ENCODE measurements at places on chromosomes 4 and X.

- DNase-seq, result no peak
Measured at GRCh38 chr4:130056286-130056685, 960.3 kb downstream of the C4orf33 start.

DNA sequence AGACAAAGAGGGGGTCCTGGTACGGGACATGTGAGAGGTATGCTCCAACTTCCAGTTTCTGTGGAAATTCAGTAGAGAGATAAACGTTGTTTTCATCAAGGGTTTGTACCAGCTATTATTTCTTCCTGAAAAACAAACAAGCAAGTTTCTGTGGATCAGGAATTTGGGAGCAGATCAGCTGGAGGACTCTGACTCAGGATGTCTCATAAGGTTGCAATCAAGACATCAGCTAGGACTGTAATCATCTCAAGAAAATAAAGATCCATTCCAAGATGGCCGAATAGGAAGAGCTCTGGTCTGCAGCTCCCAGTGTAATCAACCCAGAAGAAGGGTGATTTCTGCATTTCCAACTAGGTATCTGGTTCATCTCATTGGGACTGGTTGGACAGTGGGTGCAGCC lies 23.5 kb upstream of the NFKB1 start:
- no peak for DNase-seq

GRCh38 chr4:83961575-83961974 lies 425.7 kb downstream of the GPAT3 start:
- no peak for DNase-seq

DNA sequence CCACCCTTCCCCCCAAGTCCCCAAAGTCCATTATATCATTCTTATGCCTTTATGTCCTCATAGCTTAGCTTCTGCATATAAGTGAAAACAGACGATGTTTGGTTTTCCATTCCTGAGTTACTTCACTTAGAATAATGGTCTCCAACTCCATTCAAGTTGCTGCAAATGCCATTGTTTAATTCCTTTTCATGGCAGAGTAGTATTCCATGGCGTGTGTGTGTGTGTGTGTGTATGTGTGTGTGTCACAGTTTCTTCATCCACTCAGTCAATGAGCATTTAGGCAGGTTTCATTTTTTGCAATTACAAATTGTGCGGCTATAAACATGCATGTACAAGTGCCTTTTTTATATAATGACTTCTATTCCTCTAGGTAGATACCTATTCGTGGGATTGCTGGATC lies 107.5 kb upstream of the GALNT7 start:
- no peak for DNase-seq

- DNase-seq, result no peak
Measured at GRCh38 chr4:89538886-89539285, 231.3 kb upstream of the GPRIN3 start.

GRCh38 chr4:30330894-30331652 lies 389.1 kb upstream of the PCDH7 start:
- DNase-seq, result no peak

- no peak for DNase-seq
Measured at GRCh38 chr4:129264008-129264657, 168.2 kb downstream of the C4orf33 start.
